ENCODE measurements at places on chromosomes 5 and 9. TPM values are rescaled to one million over a fixed set of nuclear protein-coding genes. Genes with fewer than 3 reads are reported as not detected.

DCAF12 gene
- 21.0 TPM for total RNA-seq

DNA sequence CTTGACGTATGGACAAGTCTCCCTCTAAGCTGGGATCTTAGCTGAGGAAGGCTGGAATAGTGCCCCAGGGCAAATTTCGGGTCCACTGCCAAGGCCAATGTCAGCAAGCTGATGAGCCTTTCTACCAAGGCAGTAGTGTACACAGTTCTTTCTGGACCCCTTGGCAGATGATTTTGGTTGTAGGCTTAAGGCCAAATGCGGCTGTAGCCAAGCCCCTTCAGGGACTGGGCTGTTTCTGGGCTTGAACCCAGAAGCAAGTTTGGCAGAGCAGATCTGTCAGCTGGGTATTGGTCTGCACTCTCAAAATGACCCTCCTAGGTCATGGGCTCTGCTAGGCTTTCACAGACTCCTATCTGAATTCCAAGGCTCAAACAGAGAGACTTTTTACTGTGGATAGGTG, 121.6 kb downstream of the ADAMTSL1 start:
- no peak overlapping the region for H3K4me3 ChIP-seq
- H3K4me1 ChIP-seq = no peaks in the 10 kb centered on the region
- H3K27me3 ChIP-seq = no peaks in the 10 kb centered on the region
- no peaks in the 10 kb centered on the region for H3K36me3 ChIP-seq
- H3K27ac ChIP-seq = no peak overlapping the region
- DNase-seq = no peak

DNA sequence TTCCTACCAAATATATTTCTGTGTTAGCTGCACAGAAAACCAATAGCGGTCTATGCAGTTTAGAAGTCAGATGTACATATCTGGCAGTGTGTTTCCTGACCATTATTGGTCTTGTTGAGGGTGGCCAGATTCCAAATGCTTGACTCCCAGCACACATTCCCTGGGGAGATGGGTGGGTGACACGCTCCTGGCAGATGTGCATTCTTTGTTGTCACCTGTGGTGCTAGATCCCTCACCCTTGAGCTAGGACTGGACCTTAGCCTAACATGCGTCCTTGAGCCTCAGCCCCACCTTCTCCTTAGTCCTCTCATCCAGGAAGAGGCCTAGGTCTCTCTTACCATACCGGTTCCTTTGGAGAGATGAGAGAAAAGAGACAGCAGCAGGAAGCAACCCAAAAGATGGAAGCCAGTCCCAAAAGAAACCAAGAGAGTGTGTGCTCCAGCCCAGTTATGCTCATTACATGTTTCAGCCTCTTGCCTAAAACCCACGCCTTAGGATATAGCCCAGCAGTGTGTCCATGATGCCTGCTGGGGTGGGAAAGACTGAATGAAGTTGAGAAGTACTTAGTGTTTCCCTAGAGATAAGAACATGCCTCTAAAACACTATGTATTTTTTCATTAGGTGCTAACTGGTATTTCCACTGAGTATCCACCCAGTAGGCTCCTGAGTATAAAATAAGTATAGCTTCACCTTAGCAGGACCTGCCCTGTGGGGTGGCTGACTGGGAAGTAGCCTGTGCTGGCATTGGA, 116.7 kb downstream of the PDE8B start:
- no peak overlapping the region for H3K4me3 ChIP-seq
- DNase-seq = no peak
- no peaks in the 10 kb centered on the region for H3K27me3 ChIP-seq
- no peaks in the 10 kb centered on the region for H3K4me1 ChIP-seq
- H3K27ac ChIP-seq = no peak overlapping the region

- no peak overlapping the region for H3K27ac ChIP-seq
- no peaks in the 10 kb centered on the region for H3K36me3 ChIP-seq
- DNase-seq = no peak
- H3K4me3 ChIP-seq = no peak overlapping the region
Measured at GRCh38 chr9:29511680-29512079, 1938.4 kb upstream of the C9orf72 start.

GRCh38 chr5:17058438-17058837, 122.3 kb upstream of the MYO10 start:
- DNase-seq = no peak
- H3K27ac ChIP-seq = no peak overlapping the region
- no peaks in the 10 kb centered on the region for H3K36me3 ChIP-seq
- no peaks in the 10 kb centered on the region for H3K27me3 ChIP-seq

DNA sequence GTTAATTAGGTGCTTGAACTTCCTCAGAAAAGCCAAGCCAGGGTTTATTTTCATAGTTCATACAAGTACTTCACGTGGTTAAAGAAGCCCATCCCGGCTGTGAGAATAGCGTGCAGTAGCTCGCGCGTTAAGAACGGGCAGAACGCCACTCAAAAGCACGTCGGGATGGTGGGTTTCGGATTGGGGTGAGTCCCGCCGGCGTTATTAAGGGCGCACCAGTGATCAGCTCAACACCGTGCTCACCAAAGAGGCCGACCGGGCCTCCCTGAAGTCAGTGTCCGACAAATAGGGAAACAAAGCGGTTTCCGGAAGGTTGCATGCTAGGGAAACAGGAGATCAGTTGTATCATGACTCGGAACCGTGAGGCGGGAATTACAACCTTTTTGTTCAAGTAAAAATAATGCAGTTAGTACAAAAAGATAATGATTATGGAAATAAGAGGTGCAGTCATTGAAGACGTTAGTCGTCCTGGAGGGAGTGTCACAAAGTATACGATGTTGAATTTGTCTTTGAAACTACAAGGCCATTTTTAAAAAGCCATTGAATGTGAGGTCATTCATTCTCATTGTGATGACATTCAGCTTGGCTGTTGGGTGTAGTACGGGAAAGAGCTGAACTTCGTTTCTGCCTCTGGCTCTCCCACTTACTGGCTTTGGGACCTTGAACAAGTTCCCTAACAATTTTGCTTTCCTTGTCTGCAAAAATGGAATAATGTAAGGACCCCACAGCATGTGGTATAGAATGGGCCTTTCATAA, 992 bp downstream of the SETD9 start:
- DNase-seq = peak; percentile 67
- no peaks in the 10 kb centered on the region for H3K4me1 ChIP-seq
- no peaks in the 10 kb centered on the region for H3K36me3 ChIP-seq
- peak overlapping the region; percentile 99 for H3K27ac ChIP-seq
- H3K27me3 ChIP-seq = no peaks in the 10 kb centered on the region

GABBR2 gene
- total RNA-seq = not detected

FOXD4L3 gene
- 0.11 TPM for total RNA-seq

INSL4 gene
- total RNA-seq = not detected

ORM2 gene
- 4,841 TPM for total RNA-seq

DNA sequence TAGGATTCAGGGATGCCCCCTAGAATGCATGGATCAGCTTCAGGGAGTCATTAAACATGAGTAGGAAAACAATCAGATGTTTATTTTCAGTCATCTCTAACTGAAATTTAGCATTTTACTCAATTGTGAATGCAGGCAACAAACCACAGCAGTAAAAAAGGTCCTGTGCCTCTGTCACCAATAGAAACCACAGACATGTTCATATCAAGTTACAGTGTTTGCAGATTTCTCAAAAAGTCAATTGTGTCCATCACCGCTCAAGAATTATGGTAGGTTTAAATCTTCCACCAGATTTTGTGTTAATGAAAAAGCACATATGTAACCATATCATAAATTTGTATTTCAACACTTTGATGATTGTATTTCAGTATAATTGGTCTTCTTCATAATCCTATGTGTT, 68.4 kb upstream of the SLC1A1 start:
- no peak overlapping the region for H3K27ac ChIP-seq
- no peaks in the 10 kb centered on the region for H3K27me3 ChIP-seq
- peaks cover 42% of the 10 kb centered on the region for H3K4me1 ChIP-seq
- DNase-seq = no peak
- H3K36me3 ChIP-seq = no peaks in the 10 kb centered on the region
- no peak overlapping the region for H3K4me3 ChIP-seq

ROR2 gene
- total RNA-seq = 0.49 TPM

GLDC gene
- total RNA-seq = 91.4 TPM

- no peaks in the 10 kb centered on the region for H3K36me3 ChIP-seq
- H3K4me1 ChIP-seq = no peaks in the 10 kb centered on the region
- peak overlapping the region; percentile 49 for H3K4me3 ChIP-seq
- H3K27me3 ChIP-seq = no peaks in the 10 kb centered on the region
- peak overlapping the region; percentile 70 for H3K27ac ChIP-seq
- peak; percentile 75 for DNase-seq
Measured at GRCh38 chr9:137276473-137277328, 825 bp upstream of the TOR4A start.

HMCN2 gene
- 1.2 TPM for total RNA-seq

DNA sequence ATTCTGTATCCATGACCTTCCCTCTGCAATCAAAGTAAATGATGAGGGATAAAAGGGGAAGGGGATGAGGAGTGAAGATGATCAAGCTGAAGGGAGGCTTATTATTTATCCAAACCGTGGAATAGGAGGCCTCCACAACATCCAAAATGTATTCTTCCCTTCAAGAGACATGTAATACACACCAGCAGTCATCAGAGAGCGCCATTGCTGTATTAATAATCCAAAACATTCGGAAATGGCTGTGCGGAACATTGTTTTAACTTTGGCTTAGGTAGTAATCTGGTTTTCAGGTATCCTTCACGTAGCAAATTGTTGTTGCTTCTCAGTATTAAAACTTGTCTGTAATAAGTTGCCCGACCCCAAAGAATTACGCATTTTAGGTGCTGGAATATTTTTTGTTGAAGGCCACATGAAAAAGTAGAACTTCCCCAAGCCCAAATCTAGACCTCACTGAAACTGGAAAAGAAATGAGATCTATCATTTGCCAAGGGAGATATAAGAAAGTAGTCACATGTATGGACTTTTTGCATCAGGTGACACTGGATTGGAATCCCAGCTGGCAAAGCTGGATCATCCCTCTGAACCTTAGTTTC, 2.6 kb upstream of the BOD1 start:
- no peak for DNase-seq
- no peaks in the 10 kb centered on the region for H3K27me3 ChIP-seq
- H3K4me3 ChIP-seq = no peak overlapping the region
- peaks cover 23% of the 10 kb centered on the region for H3K4me1 ChIP-seq

DNA sequence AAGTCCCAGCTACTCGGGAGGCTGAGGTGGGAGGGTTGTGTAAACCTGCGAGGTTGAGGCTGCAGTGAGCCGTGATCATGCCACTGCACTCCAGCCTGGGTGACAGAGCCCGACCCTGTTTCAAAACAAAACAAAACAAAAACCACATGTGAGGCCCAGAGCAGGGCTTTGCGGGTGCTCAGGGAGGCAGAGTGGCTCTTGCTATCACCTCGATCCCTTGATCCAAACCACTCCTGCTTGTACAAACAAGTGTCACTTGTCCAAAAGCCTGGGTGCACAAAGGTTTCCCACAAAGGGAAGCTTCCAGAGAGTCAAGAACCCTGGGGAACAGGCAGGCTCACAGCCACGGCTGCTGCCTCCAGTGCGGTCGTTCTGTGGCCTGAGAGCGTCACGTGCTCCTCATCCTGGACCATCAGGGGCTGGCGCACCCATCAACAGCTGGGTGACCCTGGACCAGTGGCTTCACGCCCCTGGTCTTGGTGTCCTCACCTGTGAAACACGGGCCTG, 162.7 kb downstream of the C9orf50 start:
- no peak overlapping the region for H3K27ac ChIP-seq
- peak; percentile 43 for DNase-seq
- no peak overlapping the region for H3K4me3 ChIP-seq

DNA sequence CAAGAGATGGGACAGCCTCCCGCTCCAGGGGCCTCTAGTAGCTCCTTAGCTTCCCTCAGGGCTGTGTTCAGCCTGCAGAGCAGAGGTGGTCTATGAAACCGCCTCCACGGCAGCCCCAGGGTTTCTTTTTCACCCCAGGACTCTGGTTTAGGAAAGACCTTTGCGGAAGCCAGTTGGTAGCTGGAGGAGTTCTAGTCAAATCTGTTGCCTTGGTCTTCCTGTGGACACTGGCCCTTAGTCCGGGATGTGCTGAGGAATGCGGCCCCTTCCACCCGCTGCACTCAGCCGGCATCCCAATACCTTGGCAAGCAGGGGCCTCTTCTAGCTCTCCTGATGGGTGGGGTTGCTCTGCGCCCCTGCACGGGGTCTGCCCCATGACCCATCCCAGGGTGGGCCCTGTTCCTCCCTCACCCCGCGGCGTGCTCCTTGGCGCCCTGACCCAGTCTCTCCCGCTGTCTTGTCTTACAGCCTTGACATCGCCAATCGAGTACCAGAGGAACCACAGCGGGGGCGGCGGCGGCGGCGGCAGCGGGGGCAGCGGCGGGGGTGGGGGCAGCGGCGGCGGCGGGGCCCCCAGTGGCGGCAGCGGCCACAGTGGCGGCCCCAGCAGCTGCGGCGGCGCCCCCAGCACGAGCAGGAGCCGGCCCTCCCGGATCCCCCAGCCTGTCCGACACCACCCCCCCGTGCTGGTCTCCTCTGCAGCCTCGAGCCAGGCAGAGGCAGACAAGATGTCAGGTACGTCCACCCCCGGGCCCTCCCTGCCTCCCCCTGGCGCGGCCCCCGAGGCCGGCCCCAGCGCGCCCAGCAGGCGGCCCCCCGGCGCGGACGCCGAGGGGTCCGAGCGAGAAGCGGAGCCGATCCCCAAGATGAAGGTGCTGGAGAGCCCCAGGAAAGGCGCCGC, 94.3 kb upstream of the OTULINL start:
- no peaks in the 10 kb centered on the region for H3K4me1 ChIP-seq
- H3K27ac ChIP-seq = no peak overlapping the region
- DNase-seq = no peak
- H3K27me3 ChIP-seq = no peaks in the 10 kb centered on the region

GRCh38 chr5:89265511-89266179, 382.7 kb upstream of the MEF2C start:
- no peaks in the 10 kb centered on the region for H3K27me3 ChIP-seq
- H3K36me3 ChIP-seq = no peaks in the 10 kb centered on the region
- H3K27ac ChIP-seq = no peak overlapping the region
- no peak overlapping the region for H3K4me3 ChIP-seq
- no peaks in the 10 kb centered on the region for H3K4me1 ChIP-seq
- DNase-seq = no peak

GRCh38 chr5:37665889-37666288, 174.0 kb downstream of the GDNF start:
- no peak for DNase-seq
- H3K27me3 ChIP-seq = no peaks in the 10 kb centered on the region
- no peak overlapping the region for H3K4me3 ChIP-seq
- no peaks in the 10 kb centered on the region for H3K4me1 ChIP-seq

- H3K27me3 ChIP-seq = no peaks in the 10 kb centered on the region
- H3K36me3 ChIP-seq = no peaks in the 10 kb centered on the region
- H3K27ac ChIP-seq = no peak overlapping the region
- H3K4me3 ChIP-seq = no peak overlapping the region
- no peaks in the 10 kb centered on the region for H3K4me1 ChIP-seq
- DNase-seq = no peak
Measured at GRCh38 chr9:14935106-14935751, 25.0 kb upstream of the FREM1 start.

CKMT2 gene
- 1.0 TPM for total RNA-seq

REXO4 gene
- total RNA-seq = 12.6 TPM

- no peaks in the 10 kb centered on the region for H3K36me3 ChIP-seq
- H3K4me3 ChIP-seq = no peak overlapping the region
- H3K27ac ChIP-seq = no peak overlapping the region
- no peaks in the 10 kb centered on the region for H3K27me3 ChIP-seq
- no peak for DNase-seq
Measured at GRCh38 chr5:88892669-88893068, 9.7 kb upstream of the MEF2C start.

All from right lobe of liver (tissue), 6 donors.